ENCODE measurements at places on chromosomes 5 and 9.
A peak's percentile ranks its signal among the peaks of the same experiment; 100 is the strongest.

- DNase-seq, result no peak
Measured at GRCh38 chr9:130870491-130871381, 25.9 kb downstream of the QRFP start.

DNA sequence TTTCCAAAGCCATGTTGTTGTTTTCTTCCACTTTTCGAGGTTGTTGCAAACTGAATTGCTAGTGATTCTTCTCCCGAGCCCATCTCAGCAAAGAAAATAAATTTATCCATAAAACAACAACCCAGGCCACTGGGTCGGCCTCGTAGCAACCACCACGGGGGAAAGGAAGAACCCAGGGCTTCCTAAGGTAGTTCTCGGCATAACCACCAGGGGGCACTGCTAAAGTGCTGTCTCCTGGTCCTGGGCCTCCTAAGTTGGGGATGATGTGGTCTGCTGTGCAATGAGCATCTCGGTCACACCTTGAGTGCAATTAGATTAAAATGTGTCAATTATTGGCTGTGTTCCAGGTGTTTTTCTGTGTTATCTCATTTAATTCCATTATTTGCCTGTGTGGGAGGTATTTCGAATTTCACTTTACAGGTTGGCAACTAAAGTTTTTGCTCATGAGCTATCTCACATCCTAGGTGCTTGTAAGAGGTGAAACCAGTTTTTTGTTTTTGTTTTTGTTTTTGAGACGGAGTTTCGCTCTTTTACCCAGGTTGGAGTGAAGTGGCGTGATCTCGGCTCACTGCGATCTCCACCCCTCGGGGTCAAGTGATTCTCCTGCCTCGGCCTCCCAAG lies 102.8 kb upstream of the DAP start:
- peak; percentile 22 for DNase-seq

- no peak for DNase-seq
Measured at GRCh38 chr5:178427576-178428197, 162.5 kb downstream of the COL23A1 start.

- no peak for DNase-seq
Measured at GRCh38 chr5:24849210-24849609, 204.4 kb upstream of the CDH10 start.

DNA sequence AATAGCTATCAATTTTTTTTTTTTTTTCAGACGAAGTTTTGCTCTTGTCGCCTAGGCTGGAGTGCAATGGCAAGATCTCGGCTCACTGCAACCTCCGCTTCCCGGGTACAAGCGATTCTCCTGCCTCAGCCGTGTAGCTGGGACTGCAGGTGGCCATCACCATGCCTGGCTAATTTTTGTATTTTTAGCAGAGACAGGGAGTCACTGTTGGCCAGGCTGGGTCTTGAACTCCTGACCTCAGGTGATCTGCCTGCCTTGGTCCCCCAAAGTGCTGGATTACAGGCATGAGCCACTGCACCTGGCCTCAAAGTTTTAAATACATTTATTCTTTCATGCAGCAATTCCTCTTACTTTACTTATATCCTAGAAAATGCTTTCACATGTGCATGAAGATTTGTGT lies 17.6 kb downstream of the TRIM14 start:
- DNase-seq, result no peak

DNA sequence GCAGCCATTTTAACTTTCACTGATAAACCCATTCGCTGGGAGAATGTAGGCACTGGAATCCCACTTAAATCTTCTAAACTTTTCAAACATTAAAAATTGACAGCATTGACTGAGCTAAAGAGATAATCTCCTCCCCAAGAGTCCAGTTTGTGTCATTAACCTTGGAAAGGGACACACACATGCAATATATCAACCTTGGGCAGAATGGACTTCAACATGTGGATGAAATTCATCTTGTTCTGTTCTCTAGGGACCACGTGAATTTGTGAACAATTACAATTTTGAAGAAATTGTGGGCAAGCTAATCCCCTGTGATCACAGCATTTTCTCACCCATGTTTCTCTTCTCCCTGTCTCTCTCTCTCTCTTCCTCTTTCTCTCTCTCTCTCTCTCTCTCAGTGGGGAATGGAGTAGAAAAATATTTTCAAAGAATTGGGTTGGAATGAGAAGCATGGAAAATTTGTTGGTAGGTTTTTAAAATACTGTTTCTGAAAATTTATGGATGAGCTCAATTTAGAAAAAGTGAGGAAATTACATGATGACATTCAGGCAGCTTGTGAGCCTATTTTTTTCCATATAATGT lies 553.7 kb downstream of the EBF1 start:
- DNase-seq, result no peak

GRCh38 chr9:79043916-79044315 lies 527.8 kb upstream of the TLE4 start:
- DNase-seq, result no peak

DNA sequence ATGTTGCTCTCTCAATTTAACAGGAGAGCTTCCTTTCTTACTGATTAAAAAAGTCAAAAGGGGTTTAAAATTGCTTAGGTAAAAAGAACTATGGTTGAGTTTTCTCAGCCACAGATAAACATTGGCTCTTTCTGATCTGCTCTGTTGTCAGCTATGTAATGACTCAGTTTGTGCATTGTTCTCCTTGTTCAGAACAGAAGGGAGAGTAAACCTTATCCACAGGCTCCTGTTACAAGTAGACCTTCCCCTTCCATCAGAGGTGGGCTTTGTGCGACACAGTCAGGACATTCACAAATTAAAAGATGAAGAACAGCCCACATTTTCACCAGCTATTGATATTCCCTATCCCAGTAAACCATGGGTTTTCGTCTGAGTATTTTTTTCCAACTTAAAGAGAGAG lies 236.3 kb upstream of the SEMA6A start:
- DNase-seq, result no peak

DNA sequence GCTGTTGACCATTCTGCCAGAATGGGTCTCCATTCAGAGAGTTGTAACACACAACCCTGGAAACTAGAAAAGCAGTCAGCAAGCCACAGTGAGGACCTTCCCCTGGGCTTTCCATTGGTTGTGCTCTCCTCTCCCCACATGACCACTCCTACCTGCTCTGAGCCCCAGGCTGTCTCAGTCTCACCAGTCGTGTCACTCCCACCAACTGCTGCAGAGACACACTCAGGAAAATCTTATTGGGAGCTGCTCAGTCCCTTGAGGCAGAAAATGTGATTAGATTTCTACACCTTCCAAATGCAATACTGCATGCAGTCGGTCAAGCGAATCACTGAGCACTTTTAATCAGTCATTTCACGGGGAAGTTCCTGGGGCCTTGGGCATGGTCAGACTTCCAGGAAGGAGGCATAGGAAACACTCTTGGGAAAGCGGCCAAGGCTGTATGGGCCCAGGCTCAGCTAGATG lies 284.2 kb upstream of the NMUR2 start:
- no peak for DNase-seq

GRCh38 chr9:122377241-122378164 lies 6.7 kb downstream of the PTGS1 start:
- no peak for DNase-seq

DNA sequence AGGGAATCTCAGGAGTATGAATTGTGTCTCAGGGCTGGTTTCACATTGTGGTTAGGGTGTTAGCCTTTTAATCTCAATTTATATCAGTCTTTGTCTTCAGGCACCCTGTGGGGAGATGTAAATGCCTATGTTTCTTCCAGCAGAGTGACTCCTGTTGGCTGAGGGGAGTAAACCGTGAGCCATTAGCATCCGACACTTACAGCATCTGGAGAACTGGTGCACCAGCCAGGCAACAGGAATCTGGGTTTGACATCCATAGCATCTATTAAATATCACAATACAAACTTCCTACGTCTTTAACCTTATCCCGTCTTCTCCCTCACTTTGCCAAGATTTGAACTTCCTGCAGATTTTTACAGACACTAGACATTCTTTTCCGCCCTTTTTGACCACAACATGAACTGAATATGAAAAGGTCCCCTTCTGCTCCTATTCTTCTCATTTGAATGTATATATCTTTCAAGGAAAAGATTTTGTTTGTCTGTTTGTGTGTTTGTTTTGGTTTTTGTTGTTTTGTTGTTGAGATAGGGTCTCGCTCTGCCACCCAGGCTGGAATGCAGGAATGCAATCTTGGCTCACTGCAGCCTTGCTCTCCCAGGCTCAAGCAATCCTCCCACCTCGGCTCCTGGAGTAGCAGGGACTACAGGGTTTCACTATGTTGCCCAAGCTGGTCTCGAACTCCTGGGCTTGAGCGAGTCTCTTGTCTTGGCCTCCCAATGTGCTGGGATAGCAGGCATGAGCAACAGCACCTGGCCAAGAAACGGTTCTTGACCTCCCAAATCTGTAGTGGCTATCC lies 626.2 kb downstream of the TLR4 start:
- no peak for DNase-seq

DNA sequence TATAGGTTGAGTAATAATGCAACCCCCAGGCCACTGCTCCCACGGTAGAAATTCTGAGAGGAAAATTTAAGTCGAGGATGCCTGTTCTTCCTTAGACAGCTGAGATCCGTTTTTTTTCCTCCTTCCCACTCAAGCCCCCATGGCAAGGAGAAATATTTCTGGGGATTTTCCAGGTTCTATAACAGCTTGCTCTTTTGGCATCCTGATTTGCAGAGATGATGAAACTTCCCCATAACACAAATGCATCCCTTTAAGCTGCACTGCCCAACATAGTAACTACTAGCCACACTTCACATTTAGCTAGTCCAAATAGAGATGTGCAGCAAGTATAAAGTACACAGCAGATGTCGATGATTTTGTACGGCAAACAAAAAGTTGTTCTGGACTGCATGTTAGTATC lies 32.5 kb upstream of the GNA14 start:
- DNase-seq, result no peak

GRCh38 chr5:106408570-106408969 lies 1262.2 kb downstream of the EFNA5 start:
- DNase-seq, result no peak

DNA sequence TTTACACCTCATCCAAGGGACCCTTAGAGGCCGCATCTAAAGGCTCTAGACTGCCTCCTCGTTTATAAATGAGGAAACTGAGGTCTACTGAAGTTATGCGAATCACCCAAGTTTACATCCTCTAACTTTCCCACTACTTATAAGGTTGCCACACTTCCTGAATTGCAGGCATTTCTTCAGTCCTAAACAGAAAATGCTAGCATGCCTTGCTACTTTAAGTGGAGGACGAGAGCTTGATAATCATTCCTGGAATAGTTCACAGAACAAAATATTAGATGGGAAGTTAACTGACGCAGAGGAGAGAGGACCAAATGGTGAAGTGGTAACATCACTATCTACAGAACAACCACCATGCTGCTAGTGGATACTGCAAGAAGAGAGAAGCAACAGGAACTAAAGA lies 85.8 kb downstream of the GNAQ start:
- no peak for DNase-seq

- no peak for DNase-seq
Measured at GRCh38 chr9:128762671-128763449, 8.9 kb downstream of the ZER1 start.

DNA sequence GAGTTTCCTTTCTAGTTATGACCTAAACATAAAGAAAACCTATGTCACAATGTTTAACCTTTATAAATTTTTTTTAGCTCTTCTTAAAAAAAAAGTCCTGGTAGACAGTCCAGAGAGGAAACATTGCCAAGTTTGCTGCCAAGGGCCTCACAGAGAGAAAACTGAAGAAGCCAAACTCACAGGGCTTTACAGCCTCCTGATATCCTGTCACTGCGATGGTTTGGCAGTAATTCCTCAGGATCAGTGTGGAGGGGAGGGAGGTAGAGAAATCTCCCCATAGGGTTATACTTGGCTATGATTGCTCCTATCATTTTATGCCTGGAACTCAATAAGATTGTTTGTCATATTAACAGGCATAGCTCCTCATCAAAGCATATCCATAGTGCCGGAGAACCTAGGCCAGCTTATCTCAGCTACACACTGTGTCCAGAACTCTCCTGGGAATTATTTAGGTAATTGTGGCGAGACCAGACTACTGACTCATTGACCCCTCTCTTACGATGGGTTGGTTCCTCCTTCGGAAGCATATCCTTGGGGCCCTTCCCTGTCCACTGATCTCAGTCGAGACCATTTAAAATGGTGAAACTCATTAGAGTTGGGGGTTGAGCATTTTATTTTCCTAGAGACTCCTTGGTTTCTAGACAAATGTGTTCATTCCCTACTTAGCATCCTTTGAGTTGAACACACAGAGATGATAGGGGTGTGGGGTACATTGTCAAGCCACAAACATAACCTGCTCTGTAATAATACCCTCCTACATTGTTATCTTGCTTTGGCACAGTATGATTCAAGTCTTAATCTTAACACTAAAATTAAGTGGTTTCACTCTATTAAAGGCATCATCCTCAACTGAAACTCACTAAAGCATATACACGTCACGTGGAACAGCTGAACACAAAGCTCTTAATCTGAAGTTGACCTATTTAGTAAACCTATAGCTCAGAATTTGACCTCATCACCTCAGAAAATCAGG lies 53.4 kb upstream of the TMC1 start:
- DNase-seq, result no peak

GRCh38 chr5:16797951-16798350 lies 138.1 kb downstream of the MYO10 start:
- DNase-seq, result no peak

GRCh38 chr9:90987566-90987965 lies 185.9 kb downstream of the SYK start:
- DNase-seq, result no peak

GRCh38 chr9:37574241-37574721 lies 1.9 kb downstream of the FBXO10 start:
- DNase-seq, result no peak

DNA sequence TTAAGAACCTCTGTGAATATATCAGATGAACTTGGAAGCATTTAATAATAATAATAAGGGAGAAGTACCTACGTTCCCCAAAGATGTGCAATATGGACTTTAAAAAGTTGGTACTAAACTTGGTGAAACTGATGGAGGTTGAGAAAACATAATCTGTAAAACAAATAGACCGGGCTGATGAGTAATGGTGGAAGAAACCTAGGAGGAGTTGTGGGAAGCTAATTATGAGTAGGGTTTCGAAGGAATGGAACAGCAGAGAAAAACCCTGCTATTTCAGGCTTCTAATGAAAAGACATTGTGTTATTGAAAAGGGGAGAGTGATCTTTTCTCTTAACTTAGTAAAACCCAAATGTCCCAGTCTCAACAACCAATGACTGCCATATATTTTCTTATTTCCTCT lies 229.3 kb downstream of the PCSK1 start:
- DNase-seq, result no peak

DNA sequence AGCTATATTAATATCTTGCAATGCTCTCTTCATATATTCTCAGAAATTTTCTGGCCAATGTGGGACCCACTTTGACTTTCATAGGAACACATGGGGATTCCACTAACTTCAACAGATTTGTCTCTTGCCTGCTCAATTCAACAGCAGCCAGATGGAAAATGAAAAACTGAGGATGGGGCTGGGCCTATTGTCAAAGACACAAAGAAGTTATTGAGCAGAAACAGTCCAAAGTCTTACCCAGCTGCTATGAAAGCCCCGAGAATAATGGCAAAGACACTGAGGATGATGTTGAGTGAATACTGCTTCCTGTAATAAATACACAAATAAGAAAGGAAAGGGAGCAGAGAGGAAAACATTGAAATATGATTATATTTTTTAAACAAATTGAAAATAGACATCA lies 32.6 kb downstream of the SLC35D2 start:
- DNase-seq, result no peak
